ENCODE measurements at places on chromosomes 4 and X. TPM values are rescaled to one million over a fixed set of nuclear protein-coding genes. Genes with fewer than 3 reads are reported as not detected.

DNA sequence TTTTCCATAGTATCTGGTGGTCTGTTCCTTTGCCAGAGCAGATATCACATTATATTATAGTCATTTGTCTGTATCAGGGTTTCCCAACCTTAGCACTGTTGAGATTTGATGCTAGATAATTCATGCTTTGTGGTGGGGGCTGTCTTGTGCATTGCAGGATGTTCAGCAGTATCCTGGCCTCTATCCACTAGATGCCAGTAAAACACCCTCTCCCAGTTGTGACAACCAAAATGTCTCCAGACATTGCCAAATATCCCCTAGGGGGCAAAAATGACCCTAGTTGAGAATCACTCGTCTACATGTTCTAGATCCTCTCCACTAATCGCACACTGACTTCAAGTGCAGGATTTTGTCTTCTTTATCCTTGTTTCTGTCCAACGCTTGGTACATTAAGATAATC is 160.8 kb downstream of the FANCB start:
- no peak for DNase-seq

DNA sequence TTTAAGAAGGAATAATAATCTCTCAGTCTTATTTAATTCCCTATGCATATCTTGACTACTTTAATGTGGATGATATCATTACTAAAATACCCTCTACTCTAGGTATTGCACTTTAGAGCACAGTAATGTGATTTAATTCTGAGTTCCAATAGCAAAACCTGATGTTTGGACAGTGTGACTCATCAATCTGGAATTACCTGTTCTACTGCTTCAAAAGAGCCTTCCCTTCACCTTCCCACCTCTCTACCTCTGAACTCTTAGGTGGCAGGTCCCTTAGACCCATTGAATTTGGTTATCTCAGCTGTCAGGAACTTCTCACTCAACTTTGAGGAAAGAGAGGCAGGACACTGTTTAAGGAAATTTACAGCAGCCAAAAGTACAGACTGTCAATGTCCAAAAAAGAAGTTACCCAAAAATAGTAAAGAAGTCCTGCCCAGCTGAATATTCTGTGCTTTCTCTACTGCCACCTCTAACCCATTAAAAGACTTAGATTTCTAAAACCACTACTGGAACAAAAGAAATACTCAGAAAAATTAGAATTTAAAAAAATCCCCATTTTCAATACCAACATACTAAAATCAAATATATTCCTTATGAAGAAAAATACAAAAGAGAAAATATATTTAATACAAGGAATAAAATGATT is 123.1 kb upstream of the GPM6A start:
- no peak for DNase-seq

GRCh38 chr4:7638489-7638888 is 203.8 kb upstream of the PSAPL1 start:
- no peak for DNase-seq

DNA sequence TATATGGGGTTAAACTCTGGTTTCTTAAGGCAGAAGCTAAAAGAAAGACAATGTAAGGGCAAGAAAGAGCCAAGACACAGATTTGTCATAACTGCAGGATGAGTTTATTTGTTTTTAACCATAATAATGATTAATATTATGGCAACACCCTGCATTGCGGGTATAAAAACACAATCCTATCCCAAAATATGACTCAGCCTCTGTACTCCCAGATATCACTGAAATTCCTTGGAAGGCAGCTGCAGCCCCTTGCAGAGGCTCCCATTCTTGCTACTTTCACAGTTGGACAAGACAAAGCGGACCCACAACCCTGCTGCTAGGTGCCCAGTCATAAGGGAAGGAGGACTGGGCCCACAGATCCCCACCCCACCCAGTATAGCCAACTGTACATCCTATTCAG is 20.4 kb upstream of the FGF16 start:
- no peak for DNase-seq

DNA sequence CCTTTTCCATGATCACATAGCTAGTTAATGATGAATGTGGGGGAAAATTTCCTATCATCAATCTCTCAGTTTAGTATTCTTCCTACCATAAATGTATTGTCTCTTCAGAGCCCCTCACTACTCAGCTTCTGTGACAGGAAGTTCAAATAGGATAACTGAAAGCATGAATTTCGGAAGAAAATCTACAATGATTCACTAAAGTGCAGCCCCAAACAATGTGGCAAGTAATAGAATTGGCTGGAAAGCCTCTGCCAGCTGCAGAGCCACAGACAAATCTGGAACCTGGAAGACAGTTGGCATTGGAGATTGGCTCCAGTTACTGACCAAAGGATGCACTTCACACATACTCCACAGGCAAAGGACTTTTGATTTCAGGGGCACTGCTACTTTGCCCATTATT is 35.2 kb downstream of the EGF start:
- no peak for DNase-seq

GRCh38 chrX:37580080-37580479 is 8.6 kb downstream of the LANCL3 start:
- DNase-seq: no peak

- no peak for DNase-seq
Measured at GRCh38 chr4:137528673-137529072, 3.6 kb downstream of the PCDH18 start.

DNA sequence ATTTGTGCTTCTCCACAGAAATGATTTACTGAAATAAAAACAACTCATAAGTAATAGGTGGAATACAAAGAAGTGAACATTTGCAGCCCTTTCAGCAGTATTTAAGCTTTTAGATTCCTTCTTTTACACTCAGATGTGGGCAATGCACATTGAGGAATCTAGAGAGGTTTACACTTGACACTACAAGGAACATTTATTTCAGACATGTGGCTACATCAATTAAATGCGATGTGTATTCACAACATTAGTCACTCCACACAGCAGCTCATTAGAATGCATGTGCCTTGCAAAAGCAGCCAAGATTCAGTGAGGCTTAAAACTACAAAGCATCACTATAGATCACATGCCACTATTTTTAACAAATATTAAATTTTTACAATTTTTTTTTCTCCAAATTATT is 480.7 kb downstream of the INPP4B start:
- DNase-seq: no peak

DNA sequence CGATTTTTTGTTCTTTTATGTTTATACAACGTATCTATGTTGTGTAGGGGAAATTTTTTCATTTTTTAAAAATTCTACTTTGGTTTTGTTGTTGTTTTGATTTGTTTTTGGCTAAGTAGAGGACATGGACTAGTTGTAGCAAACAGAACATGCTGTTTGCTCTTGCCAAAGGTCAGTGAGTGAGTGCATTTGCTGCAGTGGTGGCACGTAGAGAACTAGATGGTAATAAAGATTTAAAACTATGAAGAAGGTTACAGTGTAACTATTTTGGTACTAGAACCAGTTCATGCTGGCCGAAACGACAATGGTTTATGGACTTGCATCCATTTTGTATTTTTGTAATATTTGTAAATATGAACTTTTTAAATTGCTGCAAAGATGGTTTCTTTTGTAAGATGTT is 1.9 kb upstream of the SCML1 start:
- DNase-seq: no peak

- no peak for DNase-seq
Measured at GRCh38 chr4:86242677-86243076, 117.2 kb downstream of the MAPK10 start.

GRCh38 chrX:150845091-150845490 is 53.4 kb downstream of the CD99L2 start:
- DNase-seq: no peak

- no peak for DNase-seq
Measured at GRCh38 chr4:145154573-145154972, 25.8 kb downstream of the OTUD4 start.

DNA sequence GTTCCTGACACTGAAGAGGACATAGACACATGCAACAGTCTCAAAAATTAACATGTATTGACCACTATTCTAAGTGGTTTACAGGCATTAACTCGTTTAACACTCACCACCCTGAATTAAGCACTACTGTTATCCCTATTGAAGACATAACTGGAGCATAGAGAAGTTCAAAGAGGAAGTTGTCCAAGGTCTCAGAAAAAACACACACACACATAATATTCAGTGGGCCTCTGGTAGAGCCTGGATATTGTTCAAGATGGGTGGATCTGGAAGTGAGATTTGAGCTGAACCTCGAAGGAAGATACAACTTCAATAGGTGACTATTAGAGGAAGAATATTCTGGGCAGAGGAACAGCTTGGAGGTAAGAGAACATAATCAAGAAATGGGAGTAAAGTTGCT is 334.9 kb downstream of the HNRNPD start:
- DNase-seq: no peak

- DNase-seq: no peak
Measured at GRCh38 chr4:108110450-108110849, 58.3 kb downstream of the LEF1 start.

Gene SLC16A2
- polyA plus RNA-seq: 26.1 TPM

Gene LPAR4
- polyA plus RNA-seq: 14.8 TPM

Gene OTUD6A
- polyA plus RNA-seq: not detected

Gene SHROOM4
- polyA plus RNA-seq: 23.1 TPM

Gene SH3D19
- 27.6 TPM for polyA plus RNA-seq

Gene RNF175
- 4.4 TPM for polyA plus RNA-seq

Gene SH2D1A
- 0.22 TPM for polyA plus RNA-seq

Gene SMARCA1
- 106 TPM for polyA plus RNA-seq
